Activated naive CD4-positive, alpha-beta T cell (primary cell): ENCODE measurements at places on chromosomes 12 and 14.

GRCh38 chr12:79689477-79690141, 1.2 kb downstream of the PAWR start:
- no peak for DNase-seq

DNA sequence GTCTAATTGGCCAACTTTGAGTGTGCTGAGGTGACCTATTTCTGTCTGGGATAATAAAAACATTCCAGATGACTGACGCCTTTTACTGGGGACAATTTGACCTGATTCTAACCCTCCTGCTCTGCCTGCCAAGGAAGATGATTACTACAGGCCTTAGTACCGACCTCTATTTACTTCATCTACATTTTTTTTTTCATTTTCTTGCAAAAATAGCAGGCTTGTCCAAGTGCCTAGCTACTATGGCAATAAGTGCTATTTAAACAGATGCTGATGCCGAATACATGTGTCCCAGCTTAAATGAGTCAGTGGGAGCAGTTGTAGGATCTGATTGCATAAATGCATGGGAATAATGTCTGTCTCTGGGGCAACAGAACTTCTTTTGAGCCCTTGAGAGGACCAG, 254.3 kb downstream of the RGS6 start:
- DNase-seq = no peak

DNA sequence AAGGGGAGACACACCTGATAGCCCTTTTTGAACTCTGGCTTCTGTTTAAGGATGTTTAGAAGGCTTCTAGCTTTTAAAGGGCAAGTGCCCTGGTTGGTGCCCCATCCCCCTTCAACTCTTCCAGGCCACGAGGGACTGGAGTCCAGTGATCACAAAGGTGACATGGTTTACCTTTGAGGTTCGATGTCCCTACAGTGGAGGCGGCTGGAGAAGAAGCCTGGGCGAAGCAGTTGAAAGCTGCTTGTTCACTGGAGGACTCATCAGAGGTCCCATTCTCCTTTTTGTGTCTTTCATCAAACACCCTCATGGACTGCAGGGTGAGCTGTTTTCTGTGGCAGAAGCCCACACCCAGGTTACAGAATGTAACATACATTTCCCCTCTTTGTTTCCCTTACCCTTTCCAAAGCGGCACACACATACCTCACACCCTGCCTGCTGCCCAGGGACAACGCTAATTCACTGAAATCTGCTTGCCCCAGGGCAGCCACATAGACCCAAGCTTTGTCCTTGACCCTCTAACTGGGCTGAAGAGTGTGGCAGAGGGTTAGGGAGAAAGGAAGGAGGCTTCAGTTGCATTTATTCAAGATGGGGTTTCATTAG, 7.7 kb downstream of the TBX3 start:
- DNase-seq = no peak

DNA sequence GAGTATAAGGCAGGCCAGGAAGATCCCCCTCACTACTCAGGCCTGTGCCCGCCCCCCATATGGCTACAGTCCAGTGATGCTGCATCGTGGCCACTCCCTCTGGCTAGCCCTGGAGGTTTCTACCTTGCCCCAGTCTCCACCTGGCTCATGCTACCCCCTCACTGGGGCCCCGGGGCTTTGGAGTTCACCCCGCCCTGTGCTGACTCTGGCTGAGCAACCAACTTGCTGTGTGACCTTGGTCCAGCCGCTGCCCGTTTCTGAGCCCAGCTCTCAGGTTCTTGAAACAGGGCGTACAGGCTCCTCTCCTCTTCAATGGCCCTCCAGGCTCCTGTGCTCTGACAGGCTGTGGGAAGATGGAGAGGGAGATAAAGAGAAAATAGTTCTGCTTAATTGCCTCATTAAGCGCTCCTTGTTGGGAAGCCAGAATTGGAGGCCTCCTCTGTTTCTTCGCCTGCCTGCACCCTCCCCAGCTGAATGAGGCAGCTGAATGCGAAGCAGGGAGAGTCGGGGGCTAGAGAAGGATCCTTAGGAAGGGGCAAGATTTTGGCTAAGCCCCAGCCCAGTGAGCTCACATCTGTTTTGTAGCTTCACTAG, 138.2 kb upstream of the NCOR2 start:
- DNase-seq = no peak

DNA sequence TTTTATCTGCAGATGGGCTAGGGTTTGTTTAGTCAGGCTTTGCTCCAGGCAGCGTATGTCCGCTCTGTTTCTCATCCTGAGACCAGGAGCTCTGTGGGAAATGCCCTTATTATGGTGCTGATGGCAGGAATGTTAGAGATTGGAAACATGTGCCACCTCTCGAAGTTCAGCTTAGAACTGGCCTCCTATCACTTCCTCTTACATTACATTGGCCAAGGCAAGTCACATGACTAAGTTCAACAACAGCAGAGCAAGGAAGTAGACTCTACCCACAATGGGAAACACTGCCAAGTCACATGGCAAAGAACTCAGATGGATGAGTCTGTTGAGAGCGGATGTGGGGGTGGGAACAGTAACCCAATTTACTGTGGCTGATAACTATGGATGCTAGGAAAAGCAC, 161.9 kb upstream of the WSCD2 start:
- no peak for DNase-seq

DNA sequence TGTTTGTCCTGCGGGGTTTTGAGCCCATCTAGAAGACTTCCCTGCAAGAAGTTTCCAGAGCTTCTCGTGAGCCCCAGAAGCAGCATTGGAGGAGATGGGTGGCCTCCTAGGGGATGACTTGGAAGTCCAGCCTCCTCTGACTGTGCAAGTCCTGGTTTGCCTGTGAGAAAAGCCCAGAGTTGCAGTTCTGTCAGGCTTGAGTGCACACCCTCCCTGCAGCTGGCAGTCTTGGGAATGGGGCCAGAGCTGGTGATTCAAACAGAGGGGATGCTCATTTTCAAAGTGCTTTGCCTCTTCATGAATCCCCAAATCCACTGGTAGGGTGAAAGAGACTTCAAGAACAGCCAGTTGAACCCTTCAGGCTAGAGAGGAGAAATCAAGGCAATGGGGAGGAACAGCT, 3.9 kb upstream of the PPP1R1A start:
- no peak for DNase-seq

GRCh38 chr12:105253866-105254513, 18.0 kb upstream of the APPL2 start:
- DNase-seq = no peak

- no peak for DNase-seq
Measured at GRCh38 chr12:58532855-58533608, 387.3 kb downstream of the LRIG3 start.

GRCh38 chr14:96705422-96706092, 91.6 kb upstream of the VRK1 start:
- no peak for DNase-seq

GRCh38 chr12:29625359-29625953, 128.0 kb upstream of the OVCH1 start:
- DNase-seq = no peak

GRCh38 chr12:52191841-52192791, at the start of gene KRT80:
KRT80 (minus strand) TSS chr12:52192014; CDS start chr12:52191902, 112 bp downstream.
- no peak for DNase-seq
